Pericardium fibroblast (primary cell): ENCODE measurements at places on chromosomes 1 and 21. TPM values are rescaled to one million over a fixed set of nuclear protein-coding genes. Genes with fewer than 3 reads are reported as not detected.

Gene GPR25
- total RNA-seq, result not detected in 2 replicates

Gene AGMAT
- 0.12 and 0.26 TPM in 2 replicates for total RNA-seq

Gene TFAP2E
- total RNA-seq, result 0.17 and 0.82 TPM in 2 replicates

Gene GORAB
- total RNA-seq, result 6.8 and 11.3 TPM in 2 replicates

Gene HORMAD1
- not detected in 2 replicates for total RNA-seq
